ENCODE measurements at places on chromosomes 1 and 21. TPM values are rescaled to one million over a fixed set of nuclear protein-coding genes. Genes with fewer than 3 reads are reported as not detected.

DNA sequence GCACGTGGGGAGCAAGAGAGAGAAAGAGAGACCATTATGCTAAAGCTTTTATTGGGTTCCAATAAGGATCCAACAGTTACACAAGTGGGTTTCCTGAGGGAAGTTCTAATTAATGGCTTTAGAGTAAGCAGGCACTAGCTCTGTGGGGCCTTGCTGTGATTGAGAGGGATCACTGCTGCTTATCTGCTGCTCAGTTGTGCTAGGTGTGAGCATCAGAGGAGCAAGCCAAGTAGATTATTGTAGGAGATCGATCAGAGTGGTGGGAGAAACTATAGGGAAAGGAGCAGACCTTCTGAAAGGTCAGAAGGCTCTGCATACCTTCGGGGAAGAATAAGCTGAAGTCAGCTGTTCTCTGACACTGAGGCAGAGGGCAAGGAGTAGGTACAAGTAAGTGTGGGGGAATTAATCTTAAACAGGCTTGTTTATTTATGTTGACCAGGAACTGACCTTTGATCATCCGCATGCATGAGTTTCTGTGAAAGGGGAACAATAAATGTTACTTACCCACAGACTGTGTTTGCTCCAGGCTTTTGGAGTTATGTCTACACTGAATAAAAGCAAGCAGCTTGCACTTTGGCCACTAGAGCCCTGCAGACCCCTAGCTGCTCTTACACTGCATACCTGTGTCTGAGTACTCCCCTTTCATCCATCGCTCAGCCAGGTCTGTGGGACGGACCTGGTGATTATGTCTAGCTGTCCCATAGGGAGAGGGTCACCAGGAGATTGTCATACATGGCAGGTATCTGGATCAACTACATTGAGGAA lies 89.7 kb downstream of the TNNI3K start:
- no peak for DNase-seq

- DNase-seq = no peak
Measured at GRCh38 chr1:203797948-203798655, 2.7 kb downstream of the ZBED6 start.

- DNase-seq = no peak
Measured at GRCh38 chr1:211724687-211725196, 49.3 kb upstream of the NEK2 start.

Gene CRNN
- not detected for total RNA-seq

Gene PADI2
- total RNA-seq = not detected

Gene PYHIN1
- not detected for total RNA-seq

Gene NPL
- total RNA-seq = 0.36 TPM
